ENCODE measurements at places on chromosomes 6 and 20. TPM values are rescaled to one million over a fixed set of nuclear protein-coding genes. Genes with fewer than 3 reads are reported as not detected.

Gene CEP85L
- total RNA-seq, result 18.6 TPM

Gene IP6K3
- total RNA-seq, result 72.6 TPM

Gene ABCC10
- total RNA-seq, result 11.6 TPM

Gene CST2
- total RNA-seq, result not detected

Gene C20orf144
- total RNA-seq, result 0.24 TPM

Gene C6orf132
- total RNA-seq, result 0.16 TPM

Gene TREML2
- not detected for total RNA-seq

Gene GPR6
- total RNA-seq, result not detected

Gene ATG5
- total RNA-seq, result 38.5 TPM

Gene CDC25B
- total RNA-seq, result 211 TPM

Gene KHDRBS2
- total RNA-seq, result not detected

Gene TPD52L2
- 99.0 TPM for total RNA-seq

Gene NTSR1
- not detected for total RNA-seq

Gene C20orf96
- total RNA-seq, result 2.5 TPM

Gene AVP
- total RNA-seq, result not detected

Gene ULBP2
- total RNA-seq, result 6.6 TPM

Gene OR2H2
- not detected for total RNA-seq

Gene HLA-DQA1
- not detected for total RNA-seq

All from myocyte (in vitro differentiated cells).